ENCODE measurements at places on chromosomes 11 and 22.
A peak's percentile ranks its signal among the peaks of the same experiment; 100 is the strongest.

GRCh38 chr11:123103326-123103980 is 41.5 kb upstream of the HSPA8 start:
- peak; percentile 32 for DNase-seq

DNA sequence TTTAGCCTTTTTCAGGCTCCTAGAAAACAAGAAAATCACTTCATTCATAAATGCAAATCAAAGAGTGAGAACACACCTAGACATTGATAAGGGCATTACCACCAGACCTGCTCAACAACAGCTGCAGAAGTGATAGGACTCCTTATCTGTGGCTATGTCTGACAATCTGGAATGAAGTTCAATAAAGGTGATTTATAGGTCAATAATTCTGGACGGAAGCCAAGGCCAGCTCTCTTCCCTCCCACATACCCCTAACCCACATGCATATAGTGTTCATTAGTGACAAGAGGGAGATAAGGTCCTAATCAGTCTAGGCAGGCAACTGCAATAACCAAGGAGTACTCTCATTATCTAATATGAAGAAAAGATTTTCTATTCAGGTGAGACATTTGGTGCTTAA is 111.3 kb downstream of the ETS1 start:
- DNase-seq: no peak

DNA sequence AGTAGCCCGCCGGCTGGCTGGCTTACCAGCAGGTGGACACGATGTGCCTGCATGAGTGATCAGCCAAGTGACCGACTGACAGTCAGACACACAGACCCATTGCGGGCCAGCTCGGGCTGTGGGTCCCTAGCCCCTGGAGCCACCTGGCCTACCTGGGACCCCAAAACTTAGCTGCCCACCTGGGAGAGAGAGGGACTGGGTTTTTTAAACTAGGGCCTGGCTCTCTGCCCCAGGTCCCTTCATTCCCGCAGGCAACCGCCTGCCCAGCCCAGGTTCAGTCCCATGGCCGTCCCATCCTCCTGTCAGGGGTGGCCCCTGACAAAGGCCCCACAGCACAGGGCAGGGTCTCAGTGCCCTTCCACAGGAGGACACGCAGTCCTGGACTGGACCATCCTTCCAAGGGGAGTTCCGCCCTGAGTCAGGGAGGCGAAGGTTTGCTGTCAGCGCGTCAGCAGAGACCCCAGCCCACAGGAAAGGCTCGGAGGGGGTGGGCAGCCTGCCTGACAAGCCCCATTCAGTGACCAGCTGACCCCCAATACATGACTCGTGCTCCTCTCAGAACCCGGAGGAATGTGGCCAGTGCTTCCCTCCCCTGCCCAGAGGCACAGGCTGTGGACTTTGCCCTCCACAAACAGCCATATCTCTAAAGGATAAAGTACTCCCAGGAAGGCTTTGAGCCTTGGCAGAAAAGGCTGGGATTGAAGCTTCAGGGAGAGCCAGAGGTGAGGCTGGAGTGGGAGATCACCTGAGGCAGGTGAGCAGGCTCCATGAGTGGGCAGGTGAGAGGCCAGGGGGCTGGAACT is 8.4 kb downstream of the SLCO2B1 start:
- no peak for DNase-seq

DNA sequence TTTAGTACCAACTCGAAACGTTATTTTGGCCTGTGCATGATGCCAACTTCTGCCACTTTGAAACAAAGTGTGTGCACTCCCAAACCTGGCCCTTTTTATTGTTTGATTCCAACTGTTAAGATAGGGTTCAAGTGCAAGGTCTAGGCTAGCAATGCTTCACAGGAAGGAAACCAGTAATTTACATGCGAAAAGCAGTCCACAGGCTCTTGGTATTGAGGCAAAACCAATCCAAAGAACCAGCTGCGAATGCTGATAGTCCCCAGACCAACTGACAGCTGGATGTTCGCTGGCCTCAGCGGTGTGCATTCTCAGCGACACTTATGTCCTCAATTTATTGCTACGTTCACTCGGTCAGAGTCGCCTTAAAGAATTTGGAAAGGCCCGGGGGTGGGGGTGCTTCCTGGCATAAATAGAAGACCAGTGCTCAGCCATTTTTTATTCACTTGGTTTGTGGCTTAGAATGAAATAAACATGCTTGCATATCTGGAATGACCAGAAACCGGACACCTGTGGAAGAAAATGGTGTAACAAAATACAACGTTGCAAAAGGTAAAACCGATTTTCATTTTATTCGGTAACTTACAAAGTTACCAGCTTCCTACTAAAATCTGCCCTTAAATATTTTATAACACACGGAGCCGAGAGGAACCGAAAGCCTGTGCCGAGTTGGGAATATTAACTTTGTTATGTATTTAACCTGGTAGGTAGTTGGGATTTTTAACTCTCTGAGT is 1.6 kb downstream of the CPT1A start:
- DNase-seq: peak; percentile 81

GRCh38 chr22:38032681-38033521 is 24.3 kb upstream of the PICK1 start:
- no peak for DNase-seq

DNA sequence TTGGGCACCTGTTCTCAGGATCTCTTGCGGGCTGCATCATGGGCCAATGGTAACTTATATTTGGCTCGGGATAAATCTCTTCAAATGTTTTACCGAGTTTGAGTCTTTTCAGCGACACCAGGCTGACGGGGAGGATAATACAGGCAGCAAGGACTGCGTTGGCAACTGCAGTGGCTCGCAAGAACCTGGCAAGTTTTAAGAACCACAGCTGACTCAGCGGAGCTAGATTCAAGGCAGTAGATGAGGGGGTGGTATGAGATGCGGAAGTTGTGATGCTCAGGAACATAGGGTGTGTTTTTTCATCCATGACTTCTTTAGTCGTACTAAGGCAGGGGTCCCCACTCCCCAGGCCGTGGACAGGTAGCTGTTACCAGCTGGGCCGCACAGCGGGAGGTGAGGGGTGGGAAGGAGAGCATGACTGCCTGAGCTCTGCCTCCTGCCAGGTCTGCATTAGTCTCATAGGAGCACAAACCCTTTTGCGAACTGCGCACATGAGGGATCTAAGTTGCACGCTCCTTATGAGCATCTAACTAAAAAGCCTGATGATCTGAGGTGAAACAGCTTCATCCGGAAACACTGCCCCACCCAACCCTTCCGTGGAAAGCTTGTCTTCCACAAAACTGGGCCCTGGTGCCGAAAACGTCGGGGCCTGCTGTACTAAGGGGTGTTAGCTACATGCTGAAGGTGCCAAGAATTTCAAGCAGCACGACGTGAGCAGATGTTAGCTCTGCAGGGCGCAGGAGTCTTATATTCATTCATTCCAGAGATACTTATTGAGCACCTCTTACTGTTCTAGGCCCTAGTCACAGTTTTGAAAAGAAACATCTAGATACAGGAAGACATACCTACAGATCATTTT is 6.4 kb upstream of the JAM3 start:
- no peak for DNase-seq
